ENCODE measurements at places on chromosomes 4 and X.

GRCh38 chrX:69616457-69617203 lies 717 bp downstream of the EDA start:
- no peak for DNase-seq

DNA sequence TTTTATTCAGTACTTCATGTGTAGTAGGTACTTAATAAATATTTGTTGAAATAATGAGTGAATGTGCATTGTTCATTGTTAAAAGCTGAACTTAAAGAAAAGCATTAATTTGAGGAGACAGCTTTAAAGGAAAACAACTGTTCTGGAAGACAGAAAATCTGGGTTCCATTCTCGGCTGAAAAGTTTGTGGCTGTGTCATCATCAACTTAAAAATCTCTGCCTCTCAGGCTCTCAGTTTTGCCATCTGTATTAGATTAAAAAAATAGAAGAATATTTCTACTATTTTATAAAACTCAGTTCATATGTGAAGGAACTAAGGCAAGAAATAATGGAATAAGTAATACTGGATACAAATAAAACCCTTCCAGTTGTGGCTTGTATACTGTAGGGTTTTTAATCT lies 62.5 kb downstream of the FSTL5 start:
- DNase-seq = no peak

GRCh38 chr4:38080061-38080974 lies 120.1 kb downstream of the PTTG2 start:
- DNase-seq = no peak

DNA sequence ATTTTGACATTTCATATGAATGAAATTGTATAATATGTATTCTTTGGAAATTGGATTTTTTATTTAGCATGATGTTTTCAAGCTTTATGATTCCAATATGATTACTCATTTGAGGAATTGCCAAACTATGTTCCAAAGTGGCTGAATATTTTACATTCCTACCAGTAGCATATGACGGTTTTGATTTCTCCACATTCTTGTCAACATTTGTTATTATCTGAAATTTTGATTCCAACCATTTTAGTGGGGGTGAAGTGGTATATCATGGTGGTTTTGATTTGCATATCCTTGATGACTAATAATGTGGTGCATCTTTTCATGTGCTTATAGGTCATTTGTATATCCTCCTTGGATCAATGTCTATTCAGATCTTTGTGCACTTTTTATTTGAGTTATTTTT lies 2.6 kb upstream of the BEX1 start:
- DNase-seq = no peak

DNA sequence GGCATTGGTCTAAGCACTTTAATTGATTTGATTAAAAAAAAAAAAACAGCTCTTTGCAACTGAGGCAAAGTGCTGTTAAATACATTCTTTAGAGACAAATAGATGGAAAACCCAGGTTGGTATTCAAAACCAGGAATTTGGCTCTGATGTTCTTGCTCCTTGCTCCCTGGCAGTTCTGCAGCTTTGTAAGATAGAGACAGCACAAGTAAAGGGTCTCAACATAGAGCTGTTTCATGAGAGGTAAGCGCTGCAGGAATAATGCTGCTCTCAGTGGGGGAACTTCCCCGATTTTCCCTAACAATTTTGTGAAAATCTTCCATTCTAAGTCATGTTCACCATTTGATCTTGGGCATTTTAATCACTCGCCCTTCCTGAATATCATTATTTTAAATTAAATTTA lies 479.5 kb upstream of the HS3ST1 start:
- DNase-seq = no peak

- peak; percentile 89 for DNase-seq
Observed at GRCh38 chr4:145840162-145840768, 98.4 kb downstream of the ZNF827 start.

- DNase-seq = peak; percentile 89
Observed at GRCh38 chr4:13484122-13484748, at the start of gene RAB28. RAB28 (minus strand) TSS chr4:13484340.

DNA sequence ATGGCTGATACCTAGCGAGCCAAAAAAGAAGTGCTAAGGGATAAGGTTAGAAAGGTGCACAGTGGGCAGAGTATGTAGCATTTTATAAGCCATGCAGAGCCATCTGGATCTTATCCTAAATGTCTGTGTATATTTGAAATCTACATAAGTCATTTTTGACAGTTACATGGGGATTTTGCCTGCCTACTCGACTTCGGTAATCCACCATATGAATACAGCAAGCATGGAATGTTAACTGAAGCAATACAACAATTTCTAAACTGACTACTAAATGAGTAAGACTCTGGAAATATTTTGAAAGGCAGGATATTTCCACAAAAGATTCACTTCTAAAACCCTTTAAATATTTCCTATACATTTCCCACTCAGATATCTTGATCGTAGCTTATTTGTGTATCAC lies 122.5 kb downstream of the KCNIP4 start:
- DNase-seq = no peak

DNA sequence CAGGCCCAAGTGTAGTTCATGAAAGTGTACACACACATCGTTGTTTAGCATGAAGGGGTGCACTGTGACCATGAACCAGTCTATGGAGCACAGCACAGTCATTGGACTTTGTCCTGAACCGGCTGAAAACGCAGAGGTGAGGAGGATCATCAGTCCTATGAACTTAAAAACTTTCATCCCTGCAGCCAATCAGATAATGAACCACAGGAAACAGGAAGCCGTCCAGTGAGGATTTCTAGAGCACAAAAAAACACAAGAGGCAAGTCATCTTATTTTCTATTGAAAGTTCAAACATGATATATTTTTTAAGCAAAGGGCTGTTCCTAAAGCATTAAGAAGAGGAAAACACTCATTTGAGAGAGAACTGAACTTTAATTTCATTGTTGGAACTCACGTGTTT lies 91.8 kb downstream of the PLAC1 start:
- no peak for DNase-seq

DNA sequence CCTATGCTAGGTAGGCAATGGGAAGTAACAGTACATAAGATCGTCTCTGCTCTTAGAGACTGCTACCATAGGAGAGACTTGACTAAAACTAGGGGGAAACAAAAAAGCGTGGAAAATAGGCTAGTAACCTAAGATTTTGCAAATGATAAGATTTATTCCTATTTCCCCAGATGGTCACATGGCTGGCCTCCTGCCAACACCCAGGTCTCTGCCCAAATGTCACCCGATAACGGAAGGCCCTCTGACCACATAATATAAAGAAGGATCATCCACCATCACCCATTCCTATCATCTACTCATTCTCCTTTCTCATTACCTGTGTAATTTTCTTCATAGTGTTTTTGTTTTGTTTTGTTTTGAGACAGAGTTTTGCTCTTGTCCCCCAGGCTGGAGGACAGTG lies 4.7 kb downstream of the LAMP2 start:
- no peak for DNase-seq

DNA sequence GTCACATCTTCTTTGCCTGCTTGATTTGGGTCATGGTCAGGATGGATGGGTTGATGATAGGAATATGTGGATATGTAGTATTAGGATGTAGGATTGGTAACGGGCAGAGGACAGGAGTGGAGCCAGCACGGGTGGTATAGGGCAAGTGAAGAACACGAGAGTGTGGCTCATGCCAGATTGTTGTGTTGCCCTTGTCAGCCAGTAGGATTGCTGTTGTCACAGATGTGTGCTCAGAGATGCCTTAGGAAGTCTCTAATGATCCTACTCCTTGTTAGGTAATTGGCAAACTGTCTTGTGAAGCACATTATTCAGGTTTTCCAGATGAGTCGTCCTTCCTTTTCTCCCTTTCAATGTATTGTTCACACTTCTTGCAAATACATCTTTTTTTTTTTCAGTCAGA lies 5.5 kb downstream of the ATP10D start:
- peak; percentile 86 for DNase-seq

DNA sequence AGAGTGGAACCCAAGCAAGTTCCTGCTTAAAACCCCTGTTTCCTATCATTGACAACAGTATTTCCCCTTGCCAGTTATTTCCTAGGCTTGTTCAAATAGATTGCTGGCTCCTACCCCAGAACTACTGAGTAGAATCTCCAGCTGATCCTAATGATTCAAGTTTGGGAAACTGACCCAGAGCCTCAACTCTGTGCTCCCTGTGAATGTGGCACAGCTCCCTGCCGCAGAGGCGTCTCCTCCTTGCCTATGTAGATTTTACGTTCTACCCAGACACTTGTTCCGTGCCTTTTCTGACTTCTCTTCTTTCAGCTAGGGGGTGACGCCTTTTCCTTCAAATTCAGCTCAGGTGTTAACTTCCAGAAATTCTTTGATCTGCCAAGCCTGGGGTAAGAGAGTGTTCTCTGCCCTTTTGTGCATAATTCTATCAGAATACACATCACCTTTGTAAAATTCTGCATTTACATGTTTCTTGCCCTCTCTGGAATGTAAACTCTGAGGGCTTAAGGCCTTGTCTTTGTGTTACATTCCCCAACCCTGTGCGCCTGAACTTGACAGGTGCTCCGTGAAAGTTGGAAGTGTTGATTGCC lies 4.4 kb downstream of the LSM6 start:
- no peak for DNase-seq

DNA sequence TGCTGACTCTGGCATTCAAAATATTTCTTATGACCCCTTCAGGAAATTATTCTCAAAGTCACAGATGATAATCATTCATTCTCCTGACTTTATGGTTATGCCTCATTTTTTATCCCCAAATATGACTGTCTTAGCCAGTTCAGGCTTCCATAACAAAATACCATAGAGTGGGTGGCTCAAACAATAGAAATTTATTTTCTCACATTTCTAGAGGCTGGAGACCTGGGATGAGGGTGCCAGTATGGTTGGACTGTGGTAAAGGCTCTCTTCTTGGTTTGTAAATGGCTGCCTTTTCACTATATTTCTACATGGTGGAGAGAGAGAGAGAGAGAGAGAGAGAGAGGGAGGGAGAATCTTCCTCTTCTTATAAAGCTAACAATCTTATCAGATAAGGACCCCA lies 20.5 kb downstream of the FRMD7 start:
- no peak for DNase-seq

DNA sequence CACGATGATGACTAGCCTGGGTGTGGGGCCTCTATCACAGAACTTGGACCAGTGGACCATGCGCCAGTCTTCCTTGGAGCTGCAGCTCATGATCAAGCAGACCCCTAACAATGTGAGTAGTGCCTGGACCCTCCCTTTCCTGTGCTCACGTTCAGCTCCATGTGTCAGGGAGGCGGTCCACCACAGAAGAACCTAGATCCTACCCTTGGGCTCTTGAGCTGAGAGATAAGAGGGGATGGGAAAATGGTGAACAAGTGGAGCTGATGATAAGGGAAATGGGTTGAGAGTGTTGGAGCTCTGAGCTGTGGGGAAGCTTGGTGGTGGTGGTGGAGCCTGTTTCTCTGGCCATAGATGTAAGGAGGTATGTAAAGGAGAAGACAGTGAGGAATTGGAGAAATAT lies 13.1 kb downstream of the MED12 start:
- DNase-seq = no peak

DNA sequence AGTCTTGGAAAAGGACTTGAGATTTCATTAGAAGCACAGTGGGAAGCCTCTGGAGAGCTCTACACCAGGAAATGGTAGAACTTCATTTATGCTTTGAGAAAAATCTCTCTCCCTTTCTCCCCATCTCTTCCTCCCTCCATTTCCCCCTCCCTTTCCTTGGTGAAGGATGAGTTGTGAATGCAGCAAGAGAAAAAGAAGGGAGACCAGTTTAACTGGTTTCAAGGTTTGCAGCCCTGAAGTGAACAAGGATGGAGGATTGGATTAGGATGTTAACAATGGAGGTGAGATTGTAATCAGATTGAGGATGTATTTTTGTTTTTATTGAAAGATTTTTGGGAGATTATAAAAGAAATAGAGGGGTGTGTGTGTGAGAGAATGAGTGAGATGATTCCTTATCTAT lies 99.5 kb downstream of the ANK2 start:
- DNase-seq = no peak

DNA sequence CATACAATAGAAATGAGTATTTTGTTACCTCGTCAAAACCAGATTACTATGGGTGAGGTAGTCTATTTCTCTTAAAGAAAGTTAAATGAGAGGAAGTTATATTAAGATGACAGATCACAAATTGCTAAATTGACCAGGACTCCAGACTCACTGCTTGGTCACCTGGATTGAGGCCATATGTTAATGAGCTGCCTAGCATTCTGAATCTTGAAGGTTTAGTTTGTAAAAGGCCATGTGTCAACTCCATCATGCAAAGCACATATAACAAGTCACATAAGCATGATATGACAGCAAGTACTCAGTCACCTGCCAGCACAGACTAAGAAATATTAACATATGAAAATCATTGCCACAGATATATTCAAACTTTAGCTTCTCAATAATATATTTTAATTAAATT lies 72.6 kb downstream of the EPHA5 start:
- no peak for DNase-seq

DNA sequence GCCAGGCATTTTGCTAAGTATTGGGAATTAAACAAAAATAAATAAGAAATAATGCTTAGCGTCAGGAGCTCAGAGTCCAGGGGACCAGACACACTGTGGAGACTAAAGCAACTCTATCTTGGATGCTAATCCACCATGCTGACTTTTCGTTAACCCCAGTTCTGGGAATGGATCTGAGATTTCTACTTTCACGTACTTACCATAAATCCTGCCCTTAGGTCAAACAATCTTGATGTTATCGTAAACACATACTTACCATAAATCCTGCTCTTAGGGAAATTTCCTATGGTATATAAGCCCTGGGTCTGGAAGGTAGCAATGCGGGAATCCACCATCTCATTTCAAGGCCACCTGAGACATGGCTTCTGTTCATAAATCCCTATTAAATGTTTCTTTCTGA lies 204.5 kb upstream of the IGFBP7 start:
- DNase-seq = no peak

DNA sequence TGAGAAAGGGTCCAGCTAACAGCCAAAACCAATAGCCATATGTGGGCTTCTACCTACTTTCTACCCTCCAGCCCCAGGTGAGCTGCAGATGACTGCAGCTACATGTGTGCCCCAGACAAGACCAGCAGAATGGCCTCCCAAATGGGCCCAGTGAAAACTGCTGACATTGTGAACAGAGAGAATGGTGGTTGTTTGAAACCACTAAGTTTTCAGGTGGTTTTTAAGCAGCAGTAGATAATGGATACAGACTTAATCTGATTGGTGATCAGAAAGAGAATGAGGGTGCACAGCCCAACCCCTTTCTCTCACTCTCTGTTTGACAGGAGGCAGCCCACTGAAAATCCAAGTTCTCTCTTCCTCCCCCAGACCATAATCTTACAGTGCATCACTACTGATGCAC lies 42.5 kb upstream of the BBS12 start:
- DNase-seq = no peak

DNA sequence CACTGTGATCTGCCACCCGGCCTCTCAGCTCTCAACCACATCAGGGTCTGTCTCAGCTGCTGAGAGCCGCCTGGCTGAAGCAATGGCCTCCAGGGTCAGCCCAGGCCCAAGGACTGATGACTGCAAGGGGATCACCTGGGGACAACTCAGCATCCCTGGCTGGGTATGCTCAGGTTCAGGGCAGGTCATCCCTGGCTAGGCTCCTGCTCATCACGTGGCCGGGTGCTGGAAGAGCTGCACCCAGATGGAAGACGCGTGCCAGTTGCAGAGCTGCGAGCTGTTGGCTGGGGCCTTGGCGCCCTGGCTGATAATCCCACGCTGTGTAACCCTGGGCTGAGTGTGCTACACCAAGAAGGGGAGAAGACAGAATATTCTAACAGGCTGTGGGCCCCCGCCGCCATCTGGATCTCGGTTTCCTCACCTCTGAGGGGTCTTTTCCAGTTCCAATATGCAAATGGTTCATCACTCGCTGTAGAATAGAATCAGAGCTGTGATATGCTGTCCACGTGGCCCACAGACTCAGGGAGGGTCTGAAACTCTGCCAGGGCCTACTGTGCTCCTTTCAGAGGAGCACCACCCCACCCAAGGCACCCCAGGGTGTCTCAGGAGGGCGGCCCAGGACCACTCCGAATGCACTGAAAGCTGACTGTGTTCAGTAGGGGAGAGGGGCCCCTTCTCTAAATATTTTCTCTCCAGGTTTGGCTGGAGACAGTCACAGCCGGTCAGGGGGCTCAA lies 338.8 kb downstream of the BCOR start:
- no peak for DNase-seq

Data from Kasumi-1 (cell line).